HCT116 (cell line): ENCODE measurements at places on chromosomes 7 and 10.

DNA sequence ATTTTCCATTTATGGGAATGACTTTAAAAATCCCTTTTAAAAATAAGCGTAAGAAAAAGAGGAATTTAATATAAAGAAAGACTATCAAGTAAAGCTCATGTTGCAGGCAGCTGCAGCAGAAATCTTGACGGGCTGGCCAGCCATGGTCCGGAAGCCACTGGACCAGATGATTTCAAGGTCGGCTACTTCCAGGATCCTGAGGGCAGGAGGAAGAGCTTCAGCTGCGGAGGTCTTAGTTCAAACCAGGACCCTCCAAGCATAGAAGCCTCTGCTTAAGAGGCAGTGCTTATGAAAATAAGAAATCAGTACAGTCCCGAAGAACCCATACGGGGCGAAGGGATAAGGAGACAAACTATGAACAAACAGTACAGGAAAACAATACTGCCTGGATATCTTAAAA lies 220.2 kb upstream of the CELF2 start:
- H3K27ac ChIP-seq = no peak overlapping the region
- H3K27me3 ChIP-seq = no peaks in the 10 kb centered on the region
- DNase-seq = no peak
- H3K4me3 ChIP-seq = no peak overlapping the region
- H3K4me1 ChIP-seq = no peaks in the 10 kb centered on the region
- H3K36me3 ChIP-seq = no peaks in the 10 kb centered on the region

GRCh38 chr7:5671046-5671445 lies 110.4 kb downstream of the RNF216 start:
- no peak for DNase-seq
- H3K27ac ChIP-seq = no peak overlapping the region
- no peaks in the 10 kb centered on the region for H3K4me1 ChIP-seq
- no peaks in the 10 kb centered on the region for H3K27me3 ChIP-seq
- no peak overlapping the region for H3K4me3 ChIP-seq
- no peaks in the 10 kb centered on the region for H3K36me3 ChIP-seq

- H3K4me3 ChIP-seq = no peak overlapping the region
- no peak for DNase-seq
- H3K27ac ChIP-seq = no peak overlapping the region
- no peaks in the 10 kb centered on the region for H3K27me3 ChIP-seq
Measured at GRCh38 chr10:74766501-74766900, 59.9 kb upstream of the KAT6B start.

GRCh38 chr10:73152009-73152408 lies 15.8 kb downstream of the ECD start:
- H3K27me3 ChIP-seq = no peaks in the 10 kb centered on the region
- no peak overlapping the region for H3K27ac ChIP-seq
- peaks cover 31% of the 10 kb centered on the region for H3K36me3 ChIP-seq

DNA sequence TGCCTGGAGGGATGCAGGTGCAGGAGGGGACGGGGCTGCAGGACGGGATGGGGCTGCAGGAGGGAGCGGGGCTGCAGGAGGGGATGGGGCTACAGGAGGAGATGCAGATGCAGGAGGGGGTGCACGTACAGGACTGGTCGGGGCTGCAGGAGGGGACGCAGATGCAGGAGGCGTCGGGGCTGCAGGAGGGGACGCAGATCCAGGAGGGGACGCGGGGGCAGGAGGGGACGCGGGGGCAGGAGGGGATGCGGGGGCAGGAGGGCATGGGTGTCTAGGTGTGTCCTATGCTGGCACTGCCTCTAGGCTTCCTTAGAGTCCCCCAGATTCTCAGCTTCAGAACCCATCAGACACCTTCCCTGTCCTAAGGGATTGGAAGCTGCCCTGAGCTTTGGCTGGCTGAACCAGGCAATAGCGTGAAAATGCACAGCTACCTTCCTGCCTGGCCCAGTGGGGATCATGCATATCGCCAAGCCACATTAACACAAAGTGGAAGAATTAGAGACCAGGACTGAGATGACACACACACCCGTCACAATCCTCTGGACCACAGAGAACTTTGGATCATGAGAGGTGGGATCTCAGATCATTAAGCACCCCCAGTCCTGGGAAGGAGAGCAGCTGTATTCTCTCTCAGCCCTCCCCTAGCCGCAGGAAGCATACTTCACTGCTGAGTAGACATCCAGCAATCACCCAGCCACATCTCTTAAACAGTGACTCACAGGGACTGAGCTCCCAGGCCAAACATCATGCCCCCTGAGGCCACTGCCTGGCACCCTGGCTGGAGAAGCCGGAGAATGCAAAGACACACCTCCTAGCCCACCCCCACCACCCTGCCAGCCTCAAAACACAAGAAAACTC lies 67.3 kb downstream of the VWA2 start:
- no peaks in the 10 kb centered on the region for H3K36me3 ChIP-seq
- peaks cover 43% of the 10 kb centered on the region for H3K27me3 ChIP-seq
- no peak overlapping the region for H3K4me3 ChIP-seq
- no peak overlapping the region for H3K27ac ChIP-seq
- H3K4me1 ChIP-seq = peaks cover 19% of the 10 kb centered on the region

DNA sequence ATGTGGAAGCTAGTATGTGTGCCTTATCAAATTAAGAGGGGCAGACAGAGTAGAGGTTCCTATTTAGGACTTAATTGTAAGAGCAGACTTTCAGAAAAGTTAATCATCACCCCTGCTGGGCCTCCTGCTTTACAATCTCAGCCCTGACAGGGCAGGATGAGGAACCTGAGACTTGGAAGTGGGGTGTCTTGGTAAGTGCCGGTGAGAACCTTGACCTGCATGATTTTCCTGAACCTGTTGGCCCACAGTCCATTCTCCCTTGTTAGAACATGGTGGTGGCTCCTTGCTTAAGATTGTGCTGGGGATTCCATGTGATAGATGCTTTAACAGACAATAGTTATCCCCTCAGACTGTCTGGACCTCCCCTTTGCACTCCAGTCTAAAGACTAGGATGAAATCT lies 141.7 kb upstream of the TMEM72 start:
- H3K4me3 ChIP-seq = no peak overlapping the region
- H3K4me1 ChIP-seq = no peaks in the 10 kb centered on the region
- H3K36me3 ChIP-seq = no peaks in the 10 kb centered on the region

DNA sequence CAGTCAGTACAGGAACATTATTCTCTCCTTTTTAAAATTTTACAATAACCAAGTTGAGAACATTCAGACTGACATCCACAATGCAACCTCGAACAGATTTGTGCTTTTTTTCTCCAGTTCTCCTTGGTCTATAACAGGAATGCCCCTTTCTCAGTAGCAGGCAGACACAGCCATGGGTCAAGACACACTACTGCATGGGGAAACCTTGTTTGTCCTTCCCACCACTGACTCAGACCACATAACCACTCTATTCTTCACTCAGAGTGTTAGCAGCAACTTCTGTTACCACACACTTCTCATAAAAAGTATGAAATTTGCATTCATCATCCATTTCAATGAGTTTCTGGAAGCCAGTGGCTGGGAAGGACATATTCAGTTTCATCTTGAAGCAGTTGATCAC lies 421.7 kb downstream of the ADRA2A start:
- no peak overlapping the region for H3K27ac ChIP-seq
- no peaks in the 10 kb centered on the region for H3K36me3 ChIP-seq
- no peaks in the 10 kb centered on the region for H3K4me1 ChIP-seq
- no peak for DNase-seq
- peaks cover 9% of the 10 kb centered on the region for H3K27me3 ChIP-seq
- H3K4me3 ChIP-seq = no peak overlapping the region

DNA sequence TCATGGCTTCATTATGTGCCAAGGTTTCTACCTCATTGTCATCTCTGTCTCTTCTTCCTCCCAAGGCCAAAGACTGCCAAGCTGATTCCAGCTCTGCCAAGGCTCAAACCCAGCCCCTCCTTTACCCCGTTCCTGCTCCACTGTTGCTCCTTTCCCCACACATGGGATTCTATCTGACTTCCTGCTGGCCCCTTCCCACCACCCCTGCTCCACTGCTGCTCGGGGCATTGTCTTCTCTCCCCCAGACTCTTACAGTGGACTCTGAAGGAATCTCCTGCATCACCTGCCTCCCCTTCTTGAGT lies 86.3 kb downstream of the COBL start:
- no peaks in the 10 kb centered on the region for H3K27me3 ChIP-seq
- no peak overlapping the region for H3K27ac ChIP-seq
- no peak for DNase-seq
- no peak overlapping the region for H3K4me3 ChIP-seq
- H3K4me1 ChIP-seq = peaks cover 7% of the 10 kb centered on the region; the same call in 1 of the 2 replicates

GRCh38 chr10:76973091-76974016 lies 664.3 kb downstream of the KCNMA1 start:
- H3K27ac ChIP-seq = no peak overlapping the region
- no peak overlapping the region for H3K4me3 ChIP-seq
- H3K4me1 ChIP-seq = no peaks in the 10 kb centered on the region
- DNase-seq = no peak
- H3K36me3 ChIP-seq = no peaks in the 10 kb centered on the region

DNA sequence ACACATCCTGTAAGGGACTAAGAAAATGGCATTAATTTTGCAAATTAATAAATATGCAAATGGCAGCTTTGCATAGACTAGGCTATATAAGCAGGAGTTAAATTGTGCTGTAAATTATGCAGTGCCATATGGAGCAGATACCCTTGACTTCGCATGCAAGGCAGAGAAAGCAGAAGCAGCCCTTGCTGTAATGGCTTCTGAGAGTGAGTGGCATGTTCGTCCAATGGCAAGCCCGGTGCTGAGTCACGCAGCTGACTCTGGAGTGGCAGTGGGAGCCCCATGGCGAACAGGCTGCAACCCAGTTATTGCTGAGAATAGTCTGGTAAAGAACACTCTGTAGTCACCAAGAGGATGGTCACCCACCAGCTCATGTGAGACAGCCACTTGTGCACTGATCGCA lies 1186.5 kb downstream of the TYW1 start:
- H3K4me1 ChIP-seq = no peaks in the 10 kb centered on the region
- H3K27ac ChIP-seq = no peak overlapping the region
- no peak for DNase-seq
- H3K27me3 ChIP-seq = no peaks in the 10 kb centered on the region
- no peak overlapping the region for H3K4me3 ChIP-seq

DNA sequence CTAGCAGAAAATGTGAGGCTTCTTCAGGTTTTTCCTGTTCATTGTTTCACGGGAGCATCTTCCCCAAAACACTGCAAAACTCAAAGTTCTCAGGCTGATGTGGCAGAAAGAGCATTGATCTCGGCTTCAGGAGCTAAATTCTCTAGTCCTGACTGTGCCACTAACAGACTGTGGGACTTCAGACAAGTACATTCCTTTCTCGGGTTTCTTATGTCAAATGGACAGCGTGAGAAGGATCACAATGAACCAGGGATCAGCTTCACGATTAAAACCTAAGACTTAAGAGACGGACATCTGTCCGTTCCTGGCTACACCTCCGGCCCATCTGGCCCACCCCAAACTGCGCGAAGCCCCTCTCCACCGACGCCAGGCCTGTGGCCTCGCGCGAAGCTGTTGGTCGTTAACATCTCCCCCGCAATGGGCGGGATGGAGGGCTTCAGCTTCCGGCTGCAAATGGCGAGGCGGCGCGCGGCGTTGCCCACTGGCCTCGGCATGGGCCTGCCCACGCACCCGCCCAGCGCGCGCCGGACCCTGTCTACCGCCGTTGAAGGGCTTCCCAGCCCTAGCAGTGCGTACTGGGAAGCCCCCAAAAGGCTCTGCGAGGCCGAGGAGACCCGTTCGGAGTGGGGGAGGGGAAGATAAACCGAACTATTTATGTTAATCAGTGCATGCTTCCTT lies 549 bp upstream of the DDX50 start:
- no peaks in the 10 kb centered on the region for H3K27me3 ChIP-seq
- peak overlapping the region; percentile 89 for H3K4me3 ChIP-seq
- no peaks in the 10 kb centered on the region for H3K36me3 ChIP-seq
- DNase-seq = no peak
- peaks cover 3% of the 10 kb centered on the region; the same call in 1 of the 2 replicates for H3K4me1 ChIP-seq
- peak overlapping the region; percentile 52 for H3K27ac ChIP-seq

DNA sequence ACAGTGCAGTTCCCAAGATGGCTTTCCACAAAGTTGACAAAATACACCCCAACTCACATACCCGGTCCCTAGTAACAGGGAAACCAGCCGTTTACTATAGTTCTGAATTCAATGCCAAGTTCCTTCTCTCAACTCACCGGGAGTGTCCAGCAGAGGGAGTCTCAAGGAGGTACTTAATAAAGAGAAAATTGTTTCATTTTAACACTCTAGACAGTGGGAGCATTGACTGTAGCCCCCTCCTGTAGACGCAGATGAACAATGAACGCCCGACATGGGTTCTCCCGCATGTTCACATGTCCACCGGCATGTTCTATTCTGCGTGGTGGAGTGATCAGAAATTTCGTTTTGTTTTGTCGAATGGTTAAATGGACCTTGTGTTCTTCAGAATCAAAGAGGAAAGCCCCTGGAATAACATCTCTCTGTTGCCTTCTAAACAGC lies 1.9 kb downstream of the HIPK2 start:
- no peaks in the 10 kb centered on the region for H3K27me3 ChIP-seq
- no peaks in the 10 kb centered on the region for H3K36me3 ChIP-seq
- peaks cover 62% of the 10 kb centered on the region for H3K4me1 ChIP-seq
- peak; percentile 73 for DNase-seq

DNA sequence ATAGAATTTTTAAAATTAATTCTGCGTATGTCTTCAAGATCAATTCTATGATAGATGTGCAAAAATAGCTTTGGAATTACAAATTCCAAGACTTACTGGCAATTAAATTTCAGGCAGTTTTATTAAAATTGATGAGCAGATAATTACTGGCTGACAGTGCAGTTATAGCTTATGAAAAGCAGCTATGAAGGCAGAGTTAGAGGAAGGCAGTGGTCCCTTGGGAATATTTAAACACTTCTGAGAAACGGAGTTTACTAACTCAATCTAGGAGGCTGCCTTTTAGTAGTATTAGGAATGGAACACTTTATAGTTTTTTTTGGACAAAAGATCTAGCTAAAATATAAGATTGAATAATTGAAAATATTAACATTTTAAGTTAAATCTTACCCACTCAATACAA lies 70.8 kb downstream of the CFTR start:
- H3K36me3 ChIP-seq = no peaks in the 10 kb centered on the region
- no peaks in the 10 kb centered on the region for H3K27me3 ChIP-seq
- no peak overlapping the region for H3K27ac ChIP-seq
- no peaks in the 10 kb centered on the region for H3K4me1 ChIP-seq
- no peak overlapping the region for H3K4me3 ChIP-seq
- DNase-seq = no peak

DNA sequence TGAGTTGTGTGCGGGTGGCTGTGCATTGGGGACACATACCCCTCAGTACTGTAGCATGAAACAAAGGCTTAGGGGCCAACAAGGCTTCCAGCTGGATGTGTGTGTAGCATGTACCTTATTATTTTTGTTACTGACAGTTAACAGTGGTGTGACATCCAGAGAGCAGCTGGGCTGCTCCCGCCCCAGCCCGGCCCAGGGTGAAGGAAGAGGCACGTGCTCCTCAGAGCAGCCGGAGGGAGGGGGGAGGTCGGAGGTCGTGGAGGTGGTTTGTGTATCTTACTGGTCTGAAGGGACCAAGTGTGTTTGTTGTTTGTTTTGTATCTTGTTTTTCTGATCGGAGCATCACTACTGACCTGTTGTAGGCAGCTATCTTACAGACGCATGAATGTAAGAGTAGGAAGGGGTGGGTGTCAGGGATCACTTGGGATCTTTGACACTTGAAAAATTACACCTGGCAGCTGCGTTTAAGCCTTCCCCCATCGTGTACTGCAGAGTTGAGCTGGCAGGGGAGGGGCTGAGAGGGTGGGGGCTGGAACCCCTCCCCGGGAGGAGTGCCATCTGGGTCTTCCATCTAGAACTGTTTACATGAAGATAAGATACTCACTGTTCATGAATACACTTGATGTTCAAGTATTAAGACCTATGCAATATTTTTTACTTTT lies 1.8 kb downstream of the DDIT4 start:
- peaks cover 8% of the 10 kb centered on the region; the same call in 1 of the 2 replicates for H3K36me3 ChIP-seq
- H3K27me3 ChIP-seq = no peaks in the 10 kb centered on the region
- H3K4me1 ChIP-seq = peaks cover 43% of the 10 kb centered on the region
- peak overlapping the region; percentile 90 for H3K27ac ChIP-seq
- no peak for DNase-seq
